Hematopoietic multipotent progenitor cell treated with erythropoietin and hydrocortisone succinate and interleukin-3 and kit ligand, for 17 days (in vitro differentiated cells): ENCODE measurements at places on chromosomes 3 and 15.
A peak's percentile ranks its signal among the peaks of the same experiment; 100 is the strongest.

DNA sequence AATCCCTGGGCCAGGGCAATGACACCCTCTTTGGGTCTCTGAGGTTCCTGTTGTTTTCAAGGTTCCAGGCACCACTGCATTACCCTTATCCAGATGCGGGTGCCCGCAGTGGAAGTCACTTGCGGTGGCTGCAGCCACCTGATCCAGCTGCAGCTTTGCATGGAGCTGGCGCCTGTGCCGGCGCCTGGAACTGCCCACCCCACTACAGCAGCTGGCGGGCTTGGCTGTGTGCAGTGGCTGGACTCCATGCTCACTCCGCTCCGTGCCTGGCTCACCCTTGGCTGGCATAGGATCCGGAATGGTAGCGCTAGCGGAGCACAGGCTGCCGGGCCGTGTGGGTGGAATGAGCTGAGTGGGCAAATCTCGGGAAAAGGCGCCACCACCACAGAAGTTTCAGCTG lies 832.6 kb upstream of the CADM2 start:
- DNase-seq: no peak

- DNase-seq: no peak
Measured at GRCh38 chr3:44970926-44971490, 5.0 kb downstream of the ZDHHC3 start.

- no peak for DNase-seq
Measured at GRCh38 chr15:34434627-34435305, 2.8 kb downstream of the GOLGA8A start.

DNA sequence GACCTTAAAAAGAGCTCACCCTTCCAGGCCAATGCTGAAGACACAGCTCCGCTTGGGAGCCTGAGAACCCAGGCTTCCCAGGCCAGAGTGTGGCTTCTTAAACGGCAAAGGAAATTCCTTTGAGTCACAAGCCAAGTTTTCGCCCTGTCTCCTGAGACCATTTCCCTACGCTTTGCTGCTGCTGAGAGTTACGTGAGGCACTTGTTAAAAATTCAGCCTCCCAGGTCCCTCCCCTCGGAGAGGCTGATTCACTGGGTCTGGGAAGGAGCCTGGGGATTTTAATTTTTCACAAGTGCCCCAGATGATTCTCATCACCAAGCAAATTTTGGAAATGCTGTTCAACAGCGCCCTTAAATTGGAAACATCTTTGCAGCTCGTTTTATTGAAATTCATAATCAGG lies 25.5 kb downstream of the RLBP1 start:
- no peak for DNase-seq

DNA sequence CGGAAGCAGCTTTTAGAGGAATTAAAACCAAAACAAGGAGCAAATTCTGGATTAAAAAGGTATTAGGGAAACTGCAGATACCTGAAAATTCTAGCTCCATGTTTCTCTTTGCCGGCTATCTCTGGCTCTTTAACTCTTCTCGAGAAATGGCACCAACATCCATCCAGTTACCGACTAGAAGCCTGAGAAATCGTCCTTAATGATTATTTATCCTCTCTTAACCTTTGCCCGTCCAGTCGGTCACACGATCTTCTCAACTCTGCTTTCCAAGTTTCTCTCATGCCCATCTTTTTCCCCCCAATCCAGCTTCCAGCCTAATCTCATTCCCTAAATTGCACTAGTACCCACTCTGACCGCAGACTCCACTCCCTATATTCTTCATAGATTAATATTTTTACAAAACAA lies 596 bp upstream of the SGO1 start:
- no peak for DNase-seq

DNA sequence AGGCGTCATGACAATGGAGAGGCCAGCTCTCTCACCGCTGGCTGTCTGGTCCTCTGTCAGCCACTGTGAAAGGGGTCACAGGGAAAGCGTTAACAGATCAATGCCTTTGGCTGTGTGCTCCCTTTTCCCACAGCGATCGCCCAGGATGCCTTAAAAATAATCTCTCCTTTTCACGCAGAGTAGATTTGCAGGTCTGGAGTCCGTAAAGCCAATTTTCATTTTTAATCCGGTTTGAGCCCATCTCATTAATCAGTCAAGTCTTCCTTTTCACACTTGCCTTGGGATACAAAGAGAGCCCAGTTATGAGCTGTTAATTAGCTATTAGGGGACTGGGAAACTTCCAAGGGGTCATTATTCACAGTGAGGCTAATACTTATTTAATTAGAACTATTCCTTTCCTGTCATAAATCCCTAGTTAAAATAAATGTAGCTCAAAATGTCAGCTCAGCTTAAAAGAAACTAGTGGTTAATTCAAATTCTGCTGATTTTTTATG lies 104.3 kb upstream of the RASGRP1 start:
- DNase-seq: no peak

GRCh38 chr3:42704136-42704841 lies 1.7 kb upstream of the HHATL start:
- DNase-seq: no peak

DNA sequence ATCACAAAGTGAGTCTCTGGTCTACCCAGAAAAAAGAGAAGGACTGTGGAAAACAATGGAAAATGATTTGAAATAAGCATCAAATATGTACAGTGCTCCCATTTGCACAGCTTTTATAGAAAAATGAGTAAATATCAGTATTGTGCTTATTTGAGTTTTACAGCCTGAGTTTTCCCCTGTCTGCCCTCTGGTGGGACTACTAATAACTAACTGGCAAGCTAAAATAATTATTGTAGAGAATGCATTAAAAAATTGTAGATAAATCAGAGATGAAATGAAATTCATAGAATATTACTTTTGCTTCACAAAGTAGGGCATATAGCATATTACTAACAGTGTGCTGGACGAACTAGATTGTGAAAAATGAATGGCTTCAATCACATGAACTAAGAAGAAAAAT lies 287.1 kb downstream of the NAALADL2 start:
- no peak for DNase-seq

DNA sequence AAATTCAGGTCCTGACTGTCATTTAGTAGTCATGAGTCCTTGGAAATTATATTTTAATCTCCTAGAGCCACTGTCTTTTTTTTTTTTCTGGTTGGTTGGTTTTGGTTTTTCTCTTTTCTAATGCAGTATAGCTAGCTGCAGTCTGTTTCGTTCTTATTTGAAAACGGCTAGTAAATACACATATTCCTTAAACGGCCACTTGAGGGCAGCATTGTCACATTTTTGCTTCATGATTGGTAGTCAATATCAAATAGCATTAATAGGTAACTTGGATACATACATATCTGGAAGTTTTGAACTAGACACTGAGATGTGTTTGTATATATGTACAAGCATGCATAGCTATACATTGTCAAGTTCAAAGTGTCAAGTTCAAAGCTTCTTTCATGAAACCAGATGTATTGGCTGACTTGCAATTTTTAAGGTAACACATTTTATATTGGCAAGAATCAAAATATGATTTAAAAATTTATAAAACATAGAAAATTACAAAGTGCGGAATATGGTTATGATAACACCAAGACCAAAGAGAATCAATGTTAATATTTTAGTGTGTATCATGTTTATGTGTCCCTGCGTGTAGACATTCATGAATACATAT lies 22.5 kb downstream of the GABRA5 start:
- DNase-seq: peak; percentile 62

- peak; percentile 66 for DNase-seq
Measured at GRCh38 chr3:153026026-153026425, 136.0 kb upstream of the RAP2B start.

GRCh38 chr15:93185796-93186195 lies 96.8 kb upstream of the RGMA start:
- DNase-seq: no peak

- DNase-seq: peak; percentile 6
Measured at GRCh38 chr3:120678331-120678947, 3.6 kb downstream of the HGD start.

DNA sequence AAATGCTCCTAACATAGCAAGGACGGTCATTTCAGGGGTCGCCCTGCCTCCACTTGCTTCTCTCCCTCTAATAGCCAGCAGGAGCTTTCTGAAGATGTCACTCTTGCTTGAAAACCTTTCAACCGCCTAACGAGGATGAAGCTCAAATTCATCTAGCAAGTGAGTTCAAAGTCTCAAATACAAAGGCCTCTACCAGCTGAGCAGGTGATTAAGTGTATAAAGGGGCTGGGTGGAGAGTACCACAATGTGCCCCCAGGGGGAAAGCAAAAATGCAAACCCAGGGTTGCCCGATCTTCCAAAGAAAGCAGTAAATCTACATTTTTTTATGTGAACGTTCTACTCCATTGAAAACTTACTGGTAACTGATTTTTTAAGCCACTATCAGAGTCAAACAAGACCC lies 50.4 kb upstream of the GRIP2 start:
- DNase-seq: no peak

DNA sequence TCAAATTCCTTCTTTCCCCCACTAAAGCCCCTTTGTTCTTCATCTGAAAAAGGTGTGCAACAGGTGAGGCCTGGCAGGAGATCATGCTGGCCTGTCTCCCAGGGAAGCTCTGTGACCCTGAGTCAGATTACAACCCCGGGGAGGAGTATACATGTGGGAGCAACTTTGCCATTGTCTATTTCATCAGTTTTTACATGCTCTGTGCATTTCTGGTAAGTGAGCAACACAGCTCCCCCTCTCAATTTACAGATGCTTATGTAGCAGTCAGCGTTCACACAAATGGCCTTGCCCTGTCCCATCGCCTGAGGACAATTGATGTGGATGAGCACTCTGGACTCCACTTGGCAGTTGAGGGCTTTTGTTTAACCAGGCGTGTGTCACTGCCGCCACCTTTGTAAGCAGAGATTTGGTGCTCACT lies 70.4 kb downstream of the CHDH start:
- DNase-seq: no peak

DNA sequence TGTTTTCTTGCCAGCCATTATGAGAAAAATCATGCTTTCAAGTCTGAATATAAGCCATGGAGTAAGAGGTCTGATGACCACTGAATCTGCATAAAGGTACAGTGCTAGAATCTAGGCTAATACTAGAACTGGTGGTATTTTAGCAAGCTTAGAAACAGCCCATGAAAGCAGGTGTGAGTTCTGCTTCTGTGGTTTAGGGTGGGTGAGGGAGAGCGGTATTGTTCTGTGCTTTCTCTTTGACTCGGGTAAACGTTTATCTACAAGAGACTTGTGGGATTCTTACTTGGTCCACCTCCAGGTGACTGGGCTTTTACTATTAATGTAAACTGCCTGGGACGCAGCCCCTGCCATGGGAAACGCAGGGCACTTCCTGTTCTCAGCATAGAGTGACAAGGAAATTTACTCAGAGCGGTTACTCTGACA lies 55.2 kb downstream of the PGPEP1L start:
- DNase-seq: no peak

- no peak for DNase-seq
Measured at GRCh38 chr15:77436822-77437221, 16.1 kb downstream of the HMG20A start.

- no peak for DNase-seq
Measured at GRCh38 chr3:110099711-110100110, 762.4 kb upstream of the DPPA4 start.

DNA sequence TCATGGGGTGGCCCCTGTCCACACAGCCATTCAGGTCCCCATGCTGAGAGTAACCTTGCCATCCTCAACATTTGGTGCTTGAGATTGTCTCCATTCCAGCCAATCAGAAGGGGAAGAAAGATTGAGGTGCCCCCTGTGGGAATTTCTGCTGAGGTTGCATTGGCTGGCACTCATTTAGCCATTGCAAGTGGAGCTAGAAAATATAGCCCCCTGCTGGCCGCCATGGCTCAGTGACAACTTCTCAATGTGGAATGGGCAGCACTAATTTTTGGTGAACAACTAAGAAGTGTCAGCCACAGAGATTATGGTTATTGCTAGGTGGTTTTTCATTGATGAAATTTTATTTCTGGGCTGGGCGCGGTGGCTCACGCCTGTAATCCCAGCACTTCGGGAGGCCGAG lies 22.0 kb downstream of the COL6A6 start:
- peak; percentile 33 for DNase-seq

DNA sequence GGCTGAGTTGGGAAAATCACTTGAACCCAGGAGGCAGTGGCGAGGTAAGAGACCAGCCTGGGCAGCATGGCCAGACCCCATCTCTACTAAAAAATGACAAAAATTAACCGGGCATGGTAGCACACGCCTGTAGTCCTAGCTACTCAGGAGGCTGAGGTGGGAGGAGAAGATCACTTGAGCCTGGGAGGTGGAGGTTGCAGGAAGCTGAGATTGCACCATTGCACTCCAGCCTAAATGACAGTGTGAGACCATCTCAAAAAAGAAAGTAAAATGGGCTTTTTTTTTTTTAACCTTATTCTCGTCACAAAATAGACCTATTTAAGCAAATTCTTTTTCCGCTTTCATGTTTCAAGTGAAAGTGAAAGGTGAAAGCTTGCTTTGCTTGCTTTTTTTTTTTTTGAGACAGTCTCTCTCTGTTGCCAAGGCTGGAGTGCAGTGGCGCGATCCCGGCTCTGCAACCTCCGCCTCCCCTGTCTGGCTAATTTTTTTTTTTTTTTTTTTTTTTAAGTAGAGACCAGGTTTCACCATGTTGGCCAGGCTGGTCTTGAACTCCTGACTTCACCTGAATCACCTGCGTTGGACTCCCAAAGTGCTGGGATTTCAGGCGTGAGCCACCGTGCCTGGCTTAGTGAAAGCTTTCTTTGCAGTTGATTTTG lies 3.6 kb downstream of the PDIA3 start:
- DNase-seq: no peak

DNA sequence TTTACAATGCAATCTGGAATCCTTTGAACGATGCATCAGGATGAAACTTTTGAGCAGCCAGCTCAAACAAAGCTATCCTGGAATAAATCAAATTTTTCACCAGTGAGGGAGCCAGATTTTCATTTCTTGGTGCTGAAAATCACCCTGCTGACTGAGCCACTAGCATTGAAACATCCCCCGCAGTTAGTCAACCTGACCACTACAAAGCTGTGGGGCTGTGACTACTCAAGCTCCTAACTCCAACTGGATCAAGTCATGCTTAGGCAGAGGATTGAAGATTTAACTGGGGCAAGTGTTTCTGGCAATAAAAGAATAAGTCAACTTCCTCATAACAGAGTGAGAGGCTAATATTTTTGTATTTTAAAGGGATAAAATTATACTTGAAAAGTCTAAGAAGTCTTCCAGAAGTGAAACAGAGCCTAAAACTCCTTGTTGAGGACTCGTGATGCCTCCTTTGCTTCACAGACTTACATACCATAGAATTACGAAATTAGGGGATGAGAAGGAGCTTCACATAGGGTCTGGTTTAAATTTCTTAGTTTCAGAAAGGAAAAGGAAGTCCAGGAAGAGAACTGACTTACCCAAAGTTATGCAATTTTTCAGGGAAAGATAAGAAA lies 177.8 kb downstream of the SERPINI1 start:
- DNase-seq: no peak

DNA sequence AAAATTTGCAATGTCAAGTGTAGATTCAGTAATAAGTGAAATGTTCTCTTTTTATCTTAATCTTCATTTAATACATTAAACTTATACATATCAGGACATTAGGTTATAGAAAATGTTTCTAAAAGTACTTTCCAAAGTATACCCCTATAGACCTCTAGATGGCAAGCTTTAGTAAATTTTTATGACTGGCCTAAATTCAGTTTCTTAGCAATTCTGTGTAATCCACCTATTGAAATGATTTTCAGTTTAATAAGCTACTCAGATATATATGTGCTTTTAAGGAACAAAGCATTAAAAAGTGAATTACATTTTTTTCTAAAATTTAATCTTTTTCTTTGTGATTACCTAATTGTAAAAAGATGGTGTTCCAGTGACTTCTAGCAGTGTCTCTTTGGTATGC lies 342.2 kb downstream of the GBE1 start:
- DNase-seq: no peak

GRCh38 chr3:154552338-154552737 lies 122.3 kb upstream of the GPR149 start:
- no peak for DNase-seq
